ENCODE measurements at places on chromosomes 2 and 18. TPM values are rescaled to one million over a fixed set of nuclear protein-coding genes. Genes with fewer than 3 reads are reported as not detected.

Gene POTEF
- not detected for total RNA-seq

Gene SERPINB10
- not detected for total RNA-seq

Gene LIPG
- total RNA-seq = 0.11 TPM

Gene MC2R
- total RNA-seq = not detected

Gene CD226
- total RNA-seq = 86.5 TPM

Gene ACMSD
- not detected for total RNA-seq

Gene REG1B
- not detected for total RNA-seq

Gene RHBDD1
- total RNA-seq = 40.4 TPM

Gene FARSB
- 30.8 TPM for total RNA-seq

Gene ALPI
- not detected for total RNA-seq

Gene C2orf76
- 31.6 TPM for total RNA-seq

Gene ECEL1
- not detected for total RNA-seq

Gene VSNL1
- total RNA-seq = not detected

Gene ANKRD30B
- not detected for total RNA-seq

Gene RUFY4
- total RNA-seq = 5.1 TPM

Gene OTOS
- total RNA-seq = not detected

Gene CHRND
- total RNA-seq = not detected

Gene GPR45
- total RNA-seq = not detected

Gene CELF4
- total RNA-seq = not detected

Gene FAM110C
- 2.1 TPM for total RNA-seq

Gene PEX13
- total RNA-seq = 14.4 TPM

Gene CRACDL
- 0.12 TPM for total RNA-seq

Gene UGT1A5
- total RNA-seq = not detected

Gene RIT2
- not detected for total RNA-seq

All from activated naive CD4-positive, alpha-beta T cell treated with anti-CD3 and anti-CD28 coated beads, Interleukin-2, amount 50 U/mL, for 72 hours (primary cell).